ENCODE measurements at places on chromosomes 13 and 19.

- peaks cover 19% of the 10 kb centered on the region for H3K4me1 ChIP-seq
- no peak for DNase-seq
- H3K36me3 ChIP-seq: peaks cover 14% of the 10 kb centered on the region
- H3K27me3 ChIP-seq: peaks cover 5% of the 10 kb centered on the region
These were observed 3.0 kb downstream of the PTOV1 start for GRCh38 chr19:49853852-49854377.

DNA sequence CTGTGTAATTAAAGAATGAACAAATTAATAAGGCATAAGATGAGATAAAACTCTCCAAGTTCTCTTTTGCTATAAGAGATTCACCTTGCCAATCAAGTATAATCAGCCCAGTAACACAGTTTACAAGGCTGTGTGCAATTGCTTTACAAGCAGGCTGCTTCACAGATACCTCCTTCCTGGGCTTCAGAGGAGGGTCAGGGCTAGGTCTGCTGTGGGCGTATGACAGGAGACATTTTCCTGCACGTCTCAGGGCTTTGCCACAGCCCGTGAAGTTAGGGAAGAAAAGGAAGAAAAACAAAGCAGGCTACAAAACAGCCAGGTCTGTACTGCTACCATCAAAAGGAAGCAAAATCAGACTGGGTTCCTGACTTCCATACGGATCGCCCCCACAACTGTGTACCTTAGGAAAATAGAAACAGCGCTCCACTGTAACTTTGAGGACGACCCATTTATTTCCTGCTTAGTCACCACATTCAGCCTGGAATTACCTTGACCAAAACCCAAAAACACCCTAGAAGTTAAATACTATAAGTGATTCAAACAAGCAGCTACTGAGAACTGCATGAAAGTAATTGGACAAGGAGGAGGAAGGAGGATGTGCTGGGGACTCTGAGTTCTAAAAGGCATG lies 12.4 kb downstream of the EFNB2 start:
- H3K4me3 ChIP-seq: no peak overlapping the region
- no peak for DNase-seq
- no peaks in the 10 kb centered on the region for H3K36me3 ChIP-seq
- H3K27ac ChIP-seq: no peak overlapping the region

DNA sequence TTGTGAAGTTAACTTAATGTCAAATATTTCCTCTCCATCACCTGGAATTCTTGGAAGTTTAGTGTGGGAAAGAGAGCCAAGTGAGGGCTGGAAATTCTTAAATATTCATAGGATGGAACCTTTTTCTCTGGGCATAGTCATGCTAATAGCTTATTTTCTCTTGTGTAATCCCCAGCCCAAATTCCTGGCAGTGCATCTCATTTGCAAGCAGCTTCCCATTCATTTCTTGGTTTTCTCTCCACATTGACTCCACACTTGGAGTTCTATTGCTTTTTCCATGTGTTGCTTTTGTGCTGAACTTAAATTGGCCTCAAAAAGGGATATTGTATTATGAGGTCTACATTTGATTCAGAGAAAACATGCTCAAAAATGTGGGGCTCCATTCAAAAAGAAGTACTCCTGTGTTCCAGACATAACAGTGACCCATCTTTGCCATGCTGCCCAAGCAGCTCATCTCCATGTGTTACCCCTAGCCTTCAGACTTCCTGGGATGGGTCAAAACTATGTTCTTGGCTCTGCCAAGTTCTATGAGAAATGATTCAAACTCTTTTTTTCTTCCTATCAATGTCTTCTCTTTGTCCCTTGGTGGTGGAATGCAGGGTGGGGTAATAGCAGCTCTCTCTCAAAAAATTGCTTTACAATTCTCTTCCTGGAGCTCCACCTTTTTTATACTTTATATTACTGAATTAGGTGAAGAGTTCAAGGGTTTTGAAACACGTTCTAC lies 2471.5 kb downstream of the PCDH9 start:
- no peaks in the 10 kb centered on the region for H3K4me1 ChIP-seq
- no peak for DNase-seq

- DNase-seq: no peak
- H3K4me3 ChIP-seq: no peak overlapping the region
- H3K36me3 ChIP-seq: no peaks in the 10 kb centered on the region
- no peaks in the 10 kb centered on the region for H3K4me1 ChIP-seq
- no peak overlapping the region for H3K27ac ChIP-seq
These were observed 117.9 kb downstream of the RBM26 start for GRCh38 chr13:79287939-79288795.

- DNase-seq: no peak
- no peaks in the 10 kb centered on the region for H3K36me3 ChIP-seq
- no peak overlapping the region for H3K4me3 ChIP-seq
- peaks cover 6% of the 10 kb centered on the region for H3K27me3 ChIP-seq
- H3K27ac ChIP-seq: no peak overlapping the region
These were observed 715.7 kb downstream of the DIAPH3 start for GRCh38 chr13:59447846-59448620.

- DNase-seq: peak; percentile 4
- no peak overlapping the region for H3K27ac ChIP-seq
- no peak overlapping the region for H3K4me3 ChIP-seq
- H3K27me3 ChIP-seq: no peaks in the 10 kb centered on the region
- no peaks in the 10 kb centered on the region for H3K36me3 ChIP-seq
These were observed 294.8 kb downstream of the TSHZ3 start for GRCh38 chr19:31054430-31054829.

- no peak for DNase-seq
- peaks cover 28% of the 10 kb centered on the region for H3K4me1 ChIP-seq
- peak overlapping the region; percentile 95 for H3K4me3 ChIP-seq
- peak overlapping the region; percentile 93 for H3K27ac ChIP-seq
These were observed 18.1 kb upstream of the LRP3 start for GRCh38 chr19:33175886-33176669.

- H3K4me1 ChIP-seq: peaks cover 5% of the 10 kb centered on the region
- H3K4me3 ChIP-seq: no peak overlapping the region
- no peak for DNase-seq
- no peak overlapping the region for H3K27ac ChIP-seq
These were observed 29.7 kb upstream of the KL start for GRCh38 chr13:32986552-32986951.

GRCh38 chr13:31930901-31931522 lies 100.6 kb upstream of the FRY start:
- DNase-seq: peak; percentile 30
- H3K4me1 ChIP-seq: peaks cover 21% of the 10 kb centered on the region
- peaks cover 2% of the 10 kb centered on the region for H3K27me3 ChIP-seq
- peaks cover 7% of the 10 kb centered on the region for H3K36me3 ChIP-seq

DNA sequence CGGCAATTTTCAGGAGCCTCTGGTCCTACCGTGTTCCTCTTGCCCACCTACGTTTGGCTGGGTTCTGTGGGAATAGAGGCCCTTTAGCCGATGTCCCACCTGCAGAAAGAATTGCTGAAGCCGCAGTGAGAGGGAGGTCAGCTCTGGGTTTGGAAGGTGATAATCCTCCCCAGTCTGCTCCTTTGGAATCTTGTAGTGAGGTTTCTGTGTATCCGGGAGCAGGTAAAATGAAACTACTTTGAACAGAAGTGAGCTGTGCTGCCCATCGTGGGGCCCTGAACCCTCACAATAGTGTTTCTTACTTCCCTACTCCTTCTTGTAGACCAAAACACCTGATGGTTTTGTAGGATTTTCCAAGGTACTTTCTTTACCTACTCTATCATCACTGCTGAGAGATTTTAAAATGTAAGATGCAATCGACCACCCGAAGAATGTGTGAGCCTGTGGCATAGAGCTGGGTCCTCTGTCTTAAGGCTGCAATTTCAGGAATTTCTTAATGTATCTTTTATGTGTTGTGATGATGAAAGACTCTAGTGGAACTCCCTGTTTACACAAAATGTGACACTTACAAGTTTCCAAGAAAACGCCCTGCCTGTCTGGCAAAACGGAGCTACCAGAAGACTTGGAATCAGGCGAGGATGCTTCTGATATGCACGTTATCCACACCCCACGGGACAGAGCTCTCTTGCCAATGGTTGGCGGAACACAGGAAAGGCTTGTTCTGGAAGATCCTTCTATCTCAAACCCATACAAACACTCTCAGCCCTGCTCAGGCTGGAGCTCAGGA lies 76.1 kb downstream of the RGCC start:
- H3K36me3 ChIP-seq: no peaks in the 10 kb centered on the region
- no peaks in the 10 kb centered on the region for H3K4me1 ChIP-seq
- H3K27me3 ChIP-seq: peaks cover 11% of the 10 kb centered on the region
- no peak overlapping the region for H3K27ac ChIP-seq
- H3K4me3 ChIP-seq: no peak overlapping the region

DNA sequence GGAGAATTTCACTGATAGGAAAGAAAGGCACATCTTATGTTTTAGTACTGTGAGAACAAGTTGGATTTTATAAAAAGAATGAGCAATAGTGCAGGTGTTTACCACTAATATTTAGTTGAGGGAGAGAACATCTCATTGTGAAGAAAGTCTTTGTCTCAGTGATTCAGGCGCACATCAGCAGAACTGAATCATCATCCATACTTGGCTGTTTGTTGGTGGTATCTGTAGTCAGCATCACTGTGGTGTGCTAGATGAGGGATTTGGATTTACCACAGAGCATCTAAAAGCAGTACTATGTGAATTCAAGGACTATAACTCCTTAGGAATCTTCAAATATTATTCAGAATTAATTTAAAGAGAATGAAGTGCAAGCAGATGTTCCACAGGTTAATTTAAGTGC lies 1380.5 kb upstream of the ATXN8OS start:
- no peaks in the 10 kb centered on the region for H3K27me3 ChIP-seq
- H3K4me3 ChIP-seq: no peak overlapping the region
- no peak overlapping the region for H3K27ac ChIP-seq
- no peaks in the 10 kb centered on the region for H3K4me1 ChIP-seq
- H3K36me3 ChIP-seq: no peaks in the 10 kb centered on the region

GRCh38 chr19:58374200-58374599 lies 6.6 kb downstream of the ZNF837 start:
- no peak overlapping the region for H3K4me3 ChIP-seq
- no peaks in the 10 kb centered on the region for H3K36me3 ChIP-seq
- H3K27ac ChIP-seq: no peak overlapping the region
- H3K4me1 ChIP-seq: no peaks in the 10 kb centered on the region
- DNase-seq: no peak
